ENCODE measurements at places on chromosomes 6 and 20.

DNA sequence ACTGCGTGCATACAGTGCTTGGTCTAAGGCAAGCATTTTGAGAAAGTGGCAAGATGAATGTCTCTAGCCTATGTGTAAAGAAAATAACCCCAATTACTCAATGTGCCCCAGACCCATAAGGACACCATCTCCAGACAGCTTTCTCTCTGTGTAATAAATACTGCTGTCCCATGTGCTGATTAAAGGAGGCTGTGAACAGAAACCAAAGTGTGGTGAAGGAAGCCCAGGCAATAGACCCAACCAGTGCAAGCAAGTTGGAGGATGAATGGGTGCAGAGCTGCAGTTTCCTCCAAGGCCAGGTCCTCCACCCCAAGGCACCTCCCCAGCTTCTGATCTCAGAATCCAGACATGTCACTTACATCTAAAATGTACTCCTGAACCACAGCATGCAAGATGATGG is 60.6 kb downstream of the TRAM2 start:
- DNase-seq: no peak

- DNase-seq: no peak
These were observed 120.4 kb downstream of the TPBG start for GRCh38 chr6:82484001-82484400.

GRCh38 chr6:17233531-17233930 is 47.6 kb upstream of the RBM24 start:
- DNase-seq: no peak

GRCh38 chr20:56506103-56506502 is 18.4 kb upstream of the FAM209A start:
- DNase-seq: no peak

DNA sequence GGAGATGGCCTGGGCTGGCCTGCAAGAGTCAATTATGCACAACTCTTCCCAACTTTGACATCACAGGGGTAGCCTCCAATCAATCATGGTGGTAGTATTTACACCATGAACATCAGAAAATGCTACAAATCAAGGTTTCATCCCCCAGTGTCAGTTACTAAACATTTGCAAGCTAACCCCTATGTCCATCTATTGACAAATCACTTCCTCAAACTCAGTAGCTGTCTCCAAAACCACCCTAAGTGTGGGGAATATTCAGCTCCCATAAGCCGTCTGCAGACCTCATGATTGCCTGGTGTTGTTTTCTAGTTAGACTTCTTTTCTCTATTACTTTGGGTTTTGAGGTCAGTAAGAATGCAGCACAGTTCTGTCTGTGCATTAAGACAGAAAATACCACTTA is 200.8 kb upstream of the RIN2 start:
- no peak for DNase-seq

DNA sequence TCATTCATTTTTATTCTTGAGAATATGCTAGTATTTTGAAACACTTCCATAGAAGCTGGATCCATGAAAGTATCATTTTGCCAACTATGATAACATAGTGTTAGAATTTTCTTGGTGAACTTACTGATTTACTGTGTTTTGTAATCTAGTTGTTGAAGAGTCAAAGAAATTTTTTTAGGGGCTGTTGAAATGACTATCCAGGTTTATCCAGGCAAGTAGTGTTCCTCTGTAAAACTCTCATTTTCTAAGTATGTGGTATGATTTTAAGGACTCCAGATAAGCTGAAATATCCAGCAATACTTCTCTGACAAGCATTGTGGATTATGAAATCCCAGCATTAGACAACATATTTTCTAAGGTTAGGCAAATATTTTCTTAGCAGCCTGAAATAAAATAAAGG is 95.9 kb downstream of the GRIK2 start:
- DNase-seq: no peak

- DNase-seq: no peak
These were observed 7.7 kb upstream of the KLHL31 start for GRCh38 chr6:53673162-53673727.

- no peak for DNase-seq
These were observed 992.5 kb upstream of the CITED2 start for GRCh38 chr6:140366991-140367390.

- DNase-seq: no peak
These were observed 51.9 kb downstream of the TRMT11 start for GRCh38 chr6:126038234-126038633.

- no peak for DNase-seq
These were observed 66.7 kb upstream of the ZNF217 start for GRCh38 chr20:53660078-53660909.

GRCh38 chr6:169200893-169201514 is 52.6 kb downstream of the THBS2 start:
- DNase-seq: no peak

DNA sequence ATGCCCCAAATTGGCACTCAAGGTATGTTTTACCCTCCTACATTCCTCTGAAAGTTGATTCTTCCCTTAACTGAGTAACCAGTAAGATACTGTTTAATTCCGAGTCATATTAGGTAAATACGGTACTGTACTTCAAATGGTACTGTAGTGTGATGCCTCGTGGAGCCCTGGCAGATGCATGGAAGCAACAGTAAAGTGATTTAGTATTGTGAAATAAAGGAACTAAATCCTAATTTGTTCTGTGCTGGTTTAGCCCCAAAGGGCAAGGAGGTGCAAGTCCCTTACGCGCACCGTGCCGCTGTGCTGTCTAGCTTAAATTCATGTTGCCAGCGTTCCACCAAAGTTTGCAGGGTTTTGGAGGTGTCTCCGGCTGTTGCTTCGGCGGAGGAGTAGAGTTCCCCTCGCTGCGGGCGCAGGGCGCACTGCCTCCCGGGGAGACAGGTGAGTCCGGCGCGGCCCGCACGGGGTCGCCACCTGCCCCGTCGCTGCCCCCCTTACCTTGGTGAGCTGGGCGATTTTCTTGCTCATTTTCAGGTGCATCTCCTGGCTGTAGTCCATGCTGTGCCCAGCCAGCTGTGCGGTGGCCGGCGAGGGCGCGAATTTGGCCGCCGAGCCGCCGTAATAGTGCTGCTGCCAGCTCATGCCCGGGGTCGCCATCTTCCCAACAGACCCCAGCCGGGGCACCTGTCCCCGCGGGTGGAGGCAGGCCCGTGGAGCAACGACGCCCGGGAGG is 655 bp downstream of the FAM184A start:
- no peak for DNase-seq

DNA sequence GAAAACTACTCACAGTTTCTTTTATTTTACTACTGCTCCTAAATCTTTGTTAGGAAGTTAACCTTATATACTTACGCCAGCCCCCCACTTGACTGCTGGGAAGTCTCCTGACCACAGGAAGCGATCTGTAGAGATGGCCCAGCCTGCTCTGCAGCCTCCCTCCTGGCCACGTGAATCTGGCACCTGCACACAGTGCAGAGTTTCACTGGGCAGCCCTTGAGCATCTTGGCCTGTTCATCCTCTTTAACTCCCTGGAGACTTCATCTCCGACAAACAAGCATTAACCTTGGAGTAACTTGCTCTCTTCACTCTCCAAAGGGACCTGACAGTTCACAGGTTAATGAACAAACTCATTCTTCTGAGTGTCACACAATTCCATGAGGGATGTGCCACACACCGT is 294.1 kb downstream of the BTBD9 start:
- no peak for DNase-seq

All from cortex of kidney (tissue), 1 donor.